Stimulated activated CD4-positive, alpha-beta T cell treated with anti-CD3 and anti-CD28 coated beads, Interleukin-1b, Interleukin-23, amount 100 ng/mL, for 1 hour (primary cell): ENCODE measurements at places on chromosomes 3 and 15.

- DNase-seq, result no peak
Observed at GRCh38 chr3:43999728-44000319, 241.9 kb upstream of the TOPAZ1 start.

GRCh38 chr3:174863488-174863887 lies 4.4 kb downstream of the NAALADL2 start:
- DNase-seq, result no peak

GRCh38 chr15:92687195-92687602 lies 31.6 kb upstream of the FAM174B start:
- no peak for DNase-seq

GRCh38 chr3:159158801-159159200 lies 356.9 kb downstream of the MFSD1 start:
- DNase-seq, result no peak

- DNase-seq, result no peak
Observed at GRCh38 chr15:83476708-83477107, 29.6 kb downstream of the SH3GL3 start.

GRCh38 chr3:112560721-112561483 lies 860 bp downstream of the ATG3 start:
- DNase-seq, result peak; percentile 39

- no peak for DNase-seq
Observed at GRCh38 chr3:5016211-5017161, 37.2 kb downstream of the BHLHE40 start.

DNA sequence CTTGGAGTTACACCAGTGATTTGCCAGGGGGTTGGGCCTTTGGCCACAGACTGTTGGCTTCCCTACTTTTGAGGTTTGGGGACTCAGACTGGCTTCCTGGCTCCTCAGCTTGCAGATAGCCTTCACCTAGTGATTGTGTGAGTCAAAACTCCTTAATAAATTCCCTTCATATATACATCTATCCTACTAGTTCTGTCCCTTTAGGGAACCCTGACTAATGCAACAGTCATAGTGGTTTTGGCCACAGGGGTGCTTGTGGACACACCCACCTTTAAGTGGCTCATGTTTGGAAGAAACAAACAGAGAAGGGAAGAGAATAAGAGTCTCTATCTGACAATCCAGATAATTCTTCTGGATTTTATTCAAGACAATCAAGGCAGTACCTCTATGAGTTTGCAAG lies 457.7 kb downstream of the EPHA3 start:
- DNase-seq, result no peak

- no peak for DNase-seq
Observed at GRCh38 chr3:46463120-46463867, 1.4 kb downstream of the LTF start.

DNA sequence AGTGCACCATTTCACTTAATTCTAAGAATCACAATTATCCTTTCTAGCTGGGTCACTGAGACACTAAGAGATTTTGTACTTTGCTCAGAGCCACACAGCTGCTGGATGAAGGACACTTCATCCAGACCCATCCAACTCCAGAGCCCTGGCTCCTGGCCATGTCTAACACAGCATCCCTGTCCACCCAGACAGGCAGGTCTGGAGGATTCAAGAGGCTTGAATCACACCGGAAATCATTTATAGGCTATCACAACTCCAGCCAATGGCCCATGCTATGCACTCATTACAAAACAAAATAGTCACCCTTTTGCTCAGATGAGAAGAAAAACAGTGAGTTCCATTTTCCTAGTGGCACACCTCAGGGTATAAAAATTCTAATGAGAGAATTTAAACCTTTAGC lies 198.2 kb upstream of the LMCD1 start:
- DNase-seq, result no peak

GRCh38 chr3:74173090-74173489 lies 441.4 kb downstream of the CNTN3 start:
- DNase-seq, result no peak

GRCh38 chr3:37862903-37863815 lies 1.5 kb downstream of the CTDSPL start:
- DNase-seq, result no peak

DNA sequence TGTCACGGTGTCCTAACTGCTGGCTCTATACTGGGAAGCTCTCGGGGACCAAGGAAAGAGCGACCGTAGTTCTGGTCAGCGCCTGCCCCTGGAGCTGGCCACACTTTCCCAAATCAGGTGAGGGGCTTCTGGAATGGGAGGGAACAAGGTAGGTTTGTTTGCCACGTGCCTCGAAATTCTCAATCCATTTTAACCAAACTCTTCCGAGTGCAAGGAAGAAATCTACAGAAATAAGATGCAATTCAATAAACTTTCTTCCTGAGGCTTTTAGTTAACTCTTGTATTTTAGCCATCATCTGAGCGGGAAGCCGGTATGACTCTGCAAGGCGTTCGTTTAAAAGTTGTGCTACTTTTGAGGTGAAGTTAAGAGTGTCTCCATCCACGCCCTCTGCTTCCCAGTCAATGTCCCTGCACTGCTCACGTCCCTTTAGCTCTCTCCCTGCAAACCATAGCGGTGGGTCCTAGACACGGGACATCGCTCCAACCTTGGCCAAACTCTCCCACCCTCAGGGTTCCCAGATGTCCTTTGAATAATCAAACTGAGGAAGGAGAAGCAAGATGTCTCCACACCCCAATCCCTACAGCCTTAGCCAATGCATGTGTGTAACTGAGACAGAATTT lies 597 bp downstream of the AGTR1 start:
- DNase-seq, result no peak

DNA sequence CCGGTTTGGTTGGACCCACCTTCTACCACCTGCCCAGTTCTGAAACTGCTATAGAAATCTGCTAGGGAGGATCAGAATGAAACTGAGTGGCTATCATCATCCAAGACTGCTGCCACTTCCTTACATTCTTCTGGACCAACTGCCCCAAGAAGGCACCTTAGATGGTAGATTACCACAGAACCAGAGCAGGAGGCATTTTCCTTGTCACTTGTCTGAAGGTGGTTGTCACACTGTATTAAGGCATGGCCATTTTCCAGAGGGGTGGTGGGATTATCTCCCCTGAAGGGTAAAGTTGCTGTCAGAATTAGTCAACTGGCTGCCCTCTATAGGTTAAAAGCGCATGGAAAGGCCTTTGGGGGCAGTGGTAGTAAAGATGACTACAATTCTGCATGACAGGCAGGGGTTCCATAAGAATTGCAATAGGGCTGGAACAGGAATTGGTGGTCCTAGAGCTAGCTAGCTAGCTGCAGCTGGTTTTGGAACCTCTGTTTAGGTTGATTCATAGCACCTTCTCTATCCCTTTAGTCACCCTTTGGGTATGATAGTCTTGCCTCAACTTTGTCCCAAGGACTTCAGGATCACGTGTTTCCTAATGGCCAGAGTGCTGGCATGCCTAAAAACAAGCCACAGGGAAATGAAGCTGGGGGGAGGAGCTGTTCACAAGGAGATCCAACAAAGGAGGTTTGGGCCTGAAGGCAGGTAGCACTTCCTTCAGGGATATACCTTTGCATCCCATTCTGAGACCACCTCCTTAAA lies 4.8 kb upstream of the CSPG5 start:
- no peak for DNase-seq

- no peak for DNase-seq
Observed at GRCh38 chr15:90991587-90992285, 2.6 kb downstream of the PRC1 start.

DNA sequence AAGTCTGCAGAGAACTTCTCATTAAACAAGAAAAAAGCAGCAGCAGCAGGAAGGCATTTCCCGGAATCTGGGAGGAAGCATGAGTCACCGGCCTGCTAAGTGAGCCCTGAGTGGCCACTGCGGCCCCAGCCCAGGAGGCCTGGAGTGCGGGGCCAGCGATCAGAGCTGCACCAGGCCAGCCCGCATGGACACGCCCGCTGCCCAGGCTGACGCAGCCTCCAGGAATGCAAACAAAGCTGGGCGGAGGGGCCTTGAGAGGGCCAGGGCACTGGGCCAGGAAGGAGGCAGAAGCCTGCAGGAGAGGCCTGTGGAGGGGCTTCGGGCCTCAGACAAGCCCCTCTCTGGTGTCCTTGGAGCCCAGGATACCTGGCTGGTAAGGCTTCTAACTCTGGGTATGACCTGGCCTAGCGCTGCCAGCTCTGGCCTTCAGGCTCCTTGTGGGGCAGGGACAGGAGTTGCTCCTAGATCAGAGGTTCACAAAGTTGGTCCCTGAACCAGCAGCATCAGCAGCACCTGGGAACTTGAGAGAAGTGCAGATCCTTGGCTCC lies 101.2 kb downstream of the SMAD6 start:
- DNase-seq, result no peak

GRCh38 chr3:110419096-110419495 lies 652.5 kb upstream of the NECTIN3 start:
- DNase-seq, result no peak

DNA sequence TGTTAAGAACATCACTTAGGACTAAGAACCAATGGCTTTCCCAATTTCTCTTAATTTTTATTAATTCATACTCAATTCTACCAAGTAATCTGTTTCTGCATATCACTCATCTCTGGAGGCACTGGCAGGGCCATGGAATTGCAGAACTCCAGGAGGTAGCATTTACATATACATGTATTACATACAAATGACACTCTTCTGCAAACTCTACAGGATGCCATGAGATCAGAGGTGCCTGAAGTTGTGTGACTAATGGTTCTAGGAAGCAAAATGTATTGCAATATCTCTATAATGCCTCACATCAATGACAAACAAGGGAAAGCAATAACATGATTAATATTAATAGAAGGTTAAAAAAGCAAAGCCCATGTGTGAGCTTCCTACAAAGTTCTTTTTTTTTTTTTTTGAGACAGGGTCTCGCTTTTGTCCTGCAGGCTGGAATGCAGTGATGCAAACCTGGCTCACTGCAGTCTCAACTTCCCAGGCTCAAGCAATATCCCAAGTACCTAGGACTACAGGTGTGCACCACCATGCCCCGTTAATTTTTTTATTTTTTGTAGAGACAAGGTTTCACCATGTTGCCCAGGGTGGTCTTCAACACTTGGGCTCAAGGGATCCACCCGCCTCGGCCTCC lies 33.0 kb downstream of the DENND6A start:
- no peak for DNase-seq

GRCh38 chr15:23687143-23687470 lies at the start of gene NDN:
Gene NDN, minus strand, starts transcription at chr15:23687305. Its CDS starts 88 bp downstream, at chr15:23687217.
- no peak for DNase-seq

DNA sequence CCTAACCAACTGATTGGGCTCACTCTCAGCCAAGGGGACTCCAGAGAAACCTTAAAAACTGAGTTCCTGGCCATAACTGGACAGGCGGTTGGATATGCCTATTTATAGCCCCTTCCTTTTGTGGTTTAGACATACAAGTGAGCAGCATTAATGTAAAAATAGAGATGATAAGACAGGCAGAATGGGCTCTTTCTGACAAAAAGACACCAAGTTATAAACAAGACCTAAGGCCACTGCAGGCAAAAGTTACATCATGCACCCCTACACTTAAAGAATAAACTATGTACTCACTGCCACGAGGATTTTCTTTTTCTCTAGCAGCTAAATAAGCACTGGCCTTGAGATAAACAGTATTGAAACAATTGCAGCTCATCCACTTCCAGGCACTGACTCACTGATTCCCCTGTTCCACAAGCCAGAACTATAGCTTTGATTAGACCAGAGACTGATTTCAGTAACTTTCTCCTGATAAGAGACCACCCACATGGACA lies 30.1 kb downstream of the SUCNR1 start:
- no peak for DNase-seq

GRCh38 chr3:183541738-183542137 lies 13.8 kb downstream of the KLHL6 start:
- no peak for DNase-seq

GRCh38 chr15:74724570-74725224 lies 631 bp downstream of the CYP1A1 start:
- no peak for DNase-seq

DNA sequence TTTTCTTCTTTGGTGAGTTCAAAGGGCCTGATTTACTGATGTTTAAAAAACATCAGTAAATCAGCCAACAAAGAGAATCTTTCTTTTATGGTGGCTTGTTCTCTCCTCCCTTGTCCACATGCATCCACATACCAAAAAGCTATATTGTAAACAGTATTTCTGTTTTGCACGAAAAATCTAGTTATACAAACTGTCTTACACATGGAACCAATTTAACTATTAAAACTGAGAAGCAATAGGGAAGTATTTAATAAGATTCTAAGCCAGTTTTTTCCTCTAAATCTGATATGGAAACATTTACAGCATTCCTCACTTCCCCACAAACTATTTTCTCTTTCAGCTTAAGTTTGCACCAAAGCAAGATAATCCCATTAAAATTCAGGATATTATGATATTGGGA lies 110.8 kb upstream of the ICE2 start:
- no peak for DNase-seq

DNA sequence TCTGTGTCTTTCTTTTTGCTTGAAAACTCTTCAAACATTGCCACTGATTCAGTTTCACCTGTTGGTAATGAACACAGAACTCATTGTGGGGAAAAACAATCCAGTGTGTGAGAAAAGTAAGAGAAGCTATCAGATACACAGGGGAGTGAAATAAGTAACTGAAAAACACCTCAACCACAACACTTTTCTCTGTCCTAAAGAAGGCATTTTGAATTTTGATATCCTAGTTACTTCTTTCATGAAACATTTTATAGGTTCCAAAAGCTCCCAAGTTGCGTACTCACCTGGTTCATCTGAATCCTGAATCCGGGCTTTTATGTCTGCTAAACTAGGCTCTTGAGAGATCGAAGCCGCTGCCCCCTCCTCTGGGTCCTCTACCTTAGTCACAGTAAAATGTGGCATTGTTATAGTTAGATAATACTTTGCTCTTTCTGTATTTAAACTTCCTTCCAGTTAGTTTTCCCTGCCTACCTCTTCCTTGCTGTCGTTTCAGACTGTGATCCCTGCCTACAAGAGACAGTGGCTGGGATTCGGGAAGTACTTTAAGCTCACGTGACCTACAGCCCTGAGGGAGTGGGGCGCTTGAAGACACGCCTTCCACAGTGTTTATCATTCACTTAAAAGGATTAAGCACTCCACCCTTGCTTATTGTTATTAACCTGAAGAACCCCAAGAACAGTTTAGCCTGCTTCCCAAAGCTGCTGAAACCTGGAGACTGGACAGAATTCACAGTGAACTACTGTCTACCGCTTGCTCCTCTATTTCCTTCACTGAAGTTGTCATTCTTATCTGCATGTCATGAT lies 19.1 kb downstream of the SLC12A6 start:
- DNase-seq, result no peak

DNA sequence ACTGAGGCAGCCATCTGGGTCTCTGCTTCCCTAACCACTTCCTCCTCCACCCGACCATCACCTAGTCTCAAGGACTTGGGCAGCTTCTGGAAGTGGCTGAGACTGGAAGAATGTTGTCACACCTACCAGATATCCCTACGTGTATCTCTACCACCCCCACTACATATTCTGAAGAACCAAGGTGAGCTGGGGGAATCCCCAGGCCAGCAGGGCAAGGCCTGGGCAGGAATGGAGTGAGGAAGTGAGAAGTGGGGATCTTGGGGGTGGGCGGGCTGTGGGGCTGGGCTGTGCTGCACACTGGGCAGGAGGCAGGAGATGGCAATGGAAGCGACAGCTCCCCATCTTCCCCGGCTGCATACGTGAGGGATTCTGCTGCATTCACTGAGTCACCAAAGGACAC lies 17.5 kb upstream of the ALDH1A3 start:
- DNase-seq, result no peak

GRCh38 chr3:16884748-16885592 lies at the start of gene PLCL2:
Gene PLCL2, plus strand, starts transcription at chr3:16884955. Its CDS starts 85 bp downstream, at chr3:16885040.
- DNase-seq, result no peak
